A549 treated with CpdA at 1 μM for 4 hours (cell line): ENCODE measurements at places on chromosomes 2 and 18. TPM values are rescaled to one million over a fixed set of nuclear protein-coding genes. Genes with fewer than 3 reads are reported as not detected.

SIX3 gene
- total RNA-seq, result 0.24 to 0.66 TPM (median 0.47 TPM) in 5 replicates

RRM2 gene
- total RNA-seq, result 195 to 237 TPM (median 201 TPM) in 5 replicates

FECH gene
- total RNA-seq, result 36.3 to 44.3 TPM (median 42.2 TPM) in 5 replicates

ZBTB7C gene
- total RNA-seq, result 0.03 to 0.10 TPM (median 0.06 TPM) in 5 replicates

ZNF519 gene
- 1.7 to 2.3 TPM (median 1.9 TPM) in 5 replicates for total RNA-seq

ATP8B1 gene
- total RNA-seq, result 8.6 to 11.9 TPM (median 9.7 TPM) in 5 replicates

TNFRSF11A gene
- total RNA-seq, result 6.5 to 9.0 TPM (median 7.7 TPM) in 5 replicates

FBXO15 gene
- 0.67 to 1.3 TPM (median 0.78 TPM) in 4 of 5 replicates, not detected in the other for total RNA-seq

IL1R2 gene
- total RNA-seq, result 0.37 to 0.97 TPM (median 0.71 TPM) in 5 replicates

HAUS1 gene
- total RNA-seq, result 34.6 to 59.5 TPM (median 37.5 TPM) in 5 replicates

MERTK gene
- 1.7 to 2.1 TPM (median 1.8 TPM) in 5 replicates for total RNA-seq
